ENCODE measurements at places on chromosomes 1 and 21.

GRCh38 chr1:152942161-152942560 lies 4.8 kb upstream of the SPRR5 start:
- no peak for DNase-seq

GRCh38 chr1:237817277-237817676 lies 73.4 kb downstream of the ZP4 start:
- DNase-seq, result no peak

- no peak for DNase-seq
These were observed 71.9 kb upstream of the PRDX6 start for GRCh38 chr1:173405281-173405680.

GRCh38 chr1:28887835-28888682 lies 26.3 kb upstream of the EPB41 start:
- no peak for DNase-seq

DNA sequence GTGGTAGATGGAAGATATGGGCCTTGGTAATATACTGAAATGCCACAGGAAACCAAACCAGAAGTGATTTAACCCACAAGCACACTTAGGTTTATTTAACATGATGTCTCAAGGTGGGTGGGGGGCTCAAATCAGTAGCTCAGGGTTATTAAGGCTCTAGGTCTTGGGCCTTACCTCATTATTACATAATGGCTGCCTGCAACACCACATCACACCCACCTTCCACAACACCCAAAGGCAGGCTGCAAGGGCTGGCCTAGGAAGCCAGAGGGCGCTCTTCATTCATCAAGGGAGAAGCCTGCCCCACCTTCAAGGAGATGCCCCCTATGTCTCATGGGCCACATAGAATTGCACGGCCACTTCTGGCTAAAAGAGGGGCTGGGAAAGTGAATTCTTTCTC lies 6.0 kb downstream of the TFF1 start:
- no peak for DNase-seq

- no peak for DNase-seq
These were observed 21.7 kb downstream of the EPB41 start for GRCh38 chr1:28936094-28936493.

DNA sequence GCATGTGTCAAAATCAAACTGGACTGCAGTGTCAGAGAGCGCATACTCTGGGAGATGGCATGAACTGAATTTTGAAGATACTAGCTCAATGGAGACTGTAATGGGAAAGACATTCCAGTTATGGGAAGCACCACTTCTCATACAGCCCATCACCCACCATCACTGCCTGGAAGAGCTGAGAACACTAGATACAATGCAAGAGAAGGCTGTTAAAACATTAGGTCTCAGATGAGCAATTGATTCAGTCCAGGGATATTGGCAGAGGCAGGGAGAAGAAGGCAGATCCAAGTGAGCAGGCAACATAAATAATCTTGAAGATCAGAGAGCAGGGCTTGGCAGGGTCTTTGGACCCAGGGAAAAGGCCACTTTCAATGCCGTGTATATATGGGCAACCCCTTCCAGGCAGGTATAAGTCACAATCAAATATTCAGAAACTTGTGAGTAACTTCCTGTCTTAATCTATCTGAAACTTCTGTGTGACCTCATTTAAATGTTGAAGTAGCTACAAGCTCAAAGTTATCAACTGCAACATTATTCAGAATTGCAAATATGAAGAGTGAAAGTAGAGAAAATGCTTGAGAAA lies 290.3 kb upstream of the SGIP1 start:
- no peak for DNase-seq
